ENCODE measurements at places on chromosomes 7 and 10.

DNA sequence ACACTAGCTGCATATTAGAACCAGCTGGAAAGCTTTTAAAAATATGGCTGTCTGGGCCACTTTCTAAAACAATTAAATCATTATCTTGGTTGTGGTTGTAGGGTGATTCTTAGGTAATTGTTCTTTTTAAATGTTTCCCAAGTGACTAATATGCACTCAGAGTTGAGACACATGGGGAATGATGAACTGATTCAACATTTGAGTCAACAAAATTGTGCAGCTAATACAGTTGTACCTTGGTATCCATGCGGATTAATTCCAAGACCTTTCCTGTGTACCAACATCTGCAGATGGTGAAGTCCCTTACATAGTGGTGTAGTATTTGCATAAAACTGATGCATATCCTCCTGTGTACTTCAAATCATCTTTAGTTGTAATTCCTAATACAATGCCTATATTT, 242.2 kb downstream of the ATRNL1 start:
- peak; percentile 5 for DNase-seq

- DNase-seq, result no peak
Observed at GRCh38 chr10:62177111-62177510, 91.5 kb downstream of the RTKN2 start.

DNA sequence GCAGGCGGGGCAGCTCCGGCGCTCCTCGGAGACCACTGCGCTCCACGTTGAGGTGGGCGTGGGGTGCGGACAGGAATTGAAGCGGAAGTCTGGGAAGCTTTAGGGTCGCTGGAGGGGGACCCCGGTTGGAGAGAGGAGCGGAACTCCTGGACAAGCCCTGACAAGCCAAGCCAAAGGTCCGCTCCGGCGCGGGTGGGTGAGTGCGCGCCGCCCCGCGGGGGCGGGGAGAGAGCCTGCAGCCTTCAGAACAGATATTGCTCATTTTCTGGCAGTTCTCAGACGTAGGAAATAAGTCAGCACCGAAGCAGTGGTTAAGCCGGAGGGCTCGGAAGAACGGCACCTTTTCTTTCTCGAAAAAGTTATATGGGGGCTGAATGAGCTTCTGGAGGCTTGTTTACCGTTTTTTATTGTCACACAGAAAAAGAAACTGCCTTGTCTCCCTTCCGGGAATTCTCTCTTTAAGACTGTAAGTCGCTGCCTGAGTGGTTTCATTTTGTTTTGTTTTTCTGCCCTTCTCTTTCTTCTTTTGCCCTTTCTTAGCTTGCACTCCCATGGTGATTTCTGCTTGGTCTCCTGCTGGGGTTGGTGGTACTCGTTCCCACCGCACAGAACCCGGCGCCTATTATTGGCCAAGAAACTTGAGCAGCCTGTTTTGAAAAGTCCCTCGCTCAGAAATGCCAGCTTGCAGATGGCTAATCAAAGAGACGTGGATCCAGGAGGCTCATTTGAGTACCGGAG, 732 bp downstream of the FAS start:
- peak; percentile 67 for DNase-seq

GRCh38 chr10:45442251-45442650, 68.2 kb downstream of the ALOX5 start:
- no peak for DNase-seq

- DNase-seq, result no peak
Observed at GRCh38 chr10:71712572-71713134, 6.9 kb downstream of the C10orf105 start.

GRCh38 chr7:75878769-75879611, at the start of gene RHBDD2:
RHBDD2 (plus strand) TSS chr7:75879034; CDS start chr7:75879083, 49 bp downstream.
- DNase-seq, result peak; percentile 94

DNA sequence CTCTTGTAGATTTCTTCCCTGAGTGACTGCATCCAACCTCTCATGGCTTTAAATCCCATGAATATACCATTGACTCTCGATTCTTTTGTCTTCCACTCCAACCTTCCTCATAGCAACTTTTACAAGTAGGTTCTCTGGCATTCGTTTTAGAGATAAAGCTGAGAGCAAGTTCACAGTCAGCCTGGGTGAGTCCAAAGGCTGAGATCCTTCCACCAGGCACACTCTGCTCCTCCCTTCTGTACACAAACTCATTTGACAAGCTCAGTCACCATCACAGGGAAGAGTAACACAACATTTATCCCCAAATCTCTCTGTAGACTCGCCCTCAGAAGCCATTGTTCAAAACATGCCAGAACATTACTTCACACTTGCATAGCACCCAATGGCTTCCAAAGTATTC, 10.9 kb downstream of the CTTNBP2 start:
- DNase-seq, result no peak

GRCh38 chr7:140070546-140070945, 7.8 kb upstream of the PARP12 start:
- no peak for DNase-seq

DNA sequence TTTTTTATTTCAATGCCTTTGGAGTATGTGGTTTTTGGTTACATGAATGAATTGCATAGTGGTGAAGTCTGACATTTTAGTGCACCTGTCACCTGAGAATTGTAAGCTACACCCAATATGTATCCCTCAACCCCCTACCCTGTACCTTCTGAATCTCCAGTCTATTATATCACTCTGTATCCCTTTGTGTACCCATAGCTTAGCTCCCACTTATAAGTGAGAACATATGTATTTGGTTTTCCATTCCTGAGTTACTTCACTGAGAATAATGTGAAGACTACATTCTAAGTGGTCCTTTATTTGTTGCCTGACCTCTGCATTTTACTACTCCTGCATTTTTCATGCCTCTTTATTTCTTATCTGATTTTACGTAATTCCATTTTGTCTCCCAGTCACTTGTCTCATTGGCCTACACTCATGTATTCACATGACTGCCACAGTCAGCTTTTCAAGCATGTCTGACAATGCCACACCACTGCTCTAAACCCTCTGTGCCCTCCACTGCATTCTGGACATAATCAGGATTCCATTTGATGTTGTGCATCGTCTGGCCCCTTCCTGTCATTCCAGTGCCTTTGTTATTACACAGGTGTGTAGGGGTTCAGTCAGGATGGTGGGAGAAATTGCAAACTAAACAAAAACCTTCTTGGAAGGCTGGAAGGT, 1325.5 kb downstream of the XPNPEP1 start:
- DNase-seq, result no peak

DNA sequence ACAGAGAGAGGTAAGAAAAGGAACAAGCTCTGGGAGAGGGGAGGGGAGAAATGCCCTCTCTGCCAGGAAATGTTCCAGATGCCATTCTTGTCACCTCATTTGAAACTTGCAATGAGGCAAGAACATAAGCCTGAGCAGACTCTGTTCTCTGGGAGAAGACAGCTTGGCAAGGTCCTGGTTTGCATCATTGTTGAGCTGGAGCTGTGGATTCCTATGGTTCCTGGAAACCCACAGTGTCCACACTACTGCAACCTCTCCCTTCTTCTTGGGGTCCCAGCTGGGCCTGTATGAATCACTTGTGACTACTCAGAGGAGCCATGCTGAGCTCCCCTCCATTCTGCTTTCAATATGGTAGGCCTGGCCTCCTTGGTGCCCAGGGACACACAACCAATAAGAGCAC, 60.8 kb upstream of the HECTD2 start:
- DNase-seq, result peak; percentile 95

- no peak for DNase-seq
Observed at GRCh38 chr10:64379898-64380297, 858.7 kb downstream of the REEP3 start.

GRCh38 chr7:83446102-83446669, 202.8 kb downstream of the SEMA3E start:
- DNase-seq, result no peak

GRCh38 chr10:123496375-123496774, 169.8 kb upstream of the GPR26 start:
- DNase-seq, result no peak

GRCh38 chr7:149473251-149473650, 12.4 kb upstream of the ZNF777 start:
- DNase-seq, result no peak

GRCh38 chr7:21131897-21132296, 296.0 kb upstream of the SP4 start:
- no peak for DNase-seq

- DNase-seq, result peak; percentile 37
Observed at GRCh38 chr7:36396150-36396549, 6.5 kb downstream of the ANLN start.

GRCh38 chr7:39304668-39305405, 261.4 kb upstream of the YAE1 start:
- peak; percentile 30 for DNase-seq

GRCh38 chr10:130411496-130412085, 275.4 kb downstream of the GLRX3 start:
- no peak for DNase-seq

DNA sequence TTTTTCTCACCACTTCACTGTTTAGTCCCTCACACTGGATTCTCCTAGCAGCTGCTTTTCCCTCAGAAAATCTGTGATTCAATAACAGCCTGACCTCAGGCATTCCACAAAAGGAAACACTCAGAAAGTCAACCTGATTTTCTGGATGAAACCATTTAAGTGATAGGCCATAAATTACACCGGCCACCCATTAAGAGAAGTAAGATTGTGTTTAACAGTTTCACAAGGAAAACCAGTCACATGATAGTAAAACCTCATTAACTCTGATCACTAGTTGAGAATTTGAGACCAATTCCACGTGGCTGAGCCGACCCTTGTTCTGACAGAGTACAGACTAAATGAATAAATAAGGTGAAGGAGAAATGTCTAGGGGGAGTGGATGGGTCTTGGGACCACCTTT, 7.7 kb downstream of the GRM8 start:
- DNase-seq, result no peak

GRCh38 chr10:88318803-88319202, 264.3 kb downstream of the RNLS start:
- DNase-seq, result no peak

DNA sequence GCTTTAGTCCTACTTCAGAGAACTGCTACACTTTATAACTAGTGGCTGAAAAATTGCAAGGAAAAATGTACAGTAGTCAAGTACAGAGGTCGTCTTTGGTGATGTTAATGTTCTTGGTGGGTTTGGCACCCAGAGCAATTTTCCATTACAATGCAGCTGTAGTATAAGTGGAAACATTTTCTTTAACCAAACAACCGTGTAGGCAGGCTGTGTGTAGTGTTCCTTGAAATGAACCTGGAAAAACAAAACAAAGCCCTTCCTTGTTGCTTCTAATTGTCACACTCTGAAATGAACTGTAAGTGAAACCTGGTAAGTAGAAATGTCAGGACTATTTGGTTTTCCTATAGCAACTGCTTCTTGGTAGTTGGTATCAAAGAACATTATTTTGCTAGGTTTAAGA, 256.9 kb downstream of the MDFIC start:
- peak; percentile 1 for DNase-seq

GRCh38 chr10:4053940-4054339, 268.9 kb upstream of the KLF6 start:
- no peak for DNase-seq

Measured in fibroblast of skin of right biceps (primary cell).